ENCODE measurements at places on chromosomes 16 and 17.

- H3K36me3 ChIP-seq, result no peaks in the 10 kb centered on the region
- H3K4me3 ChIP-seq, result no peak overlapping the region
- H3K4me1 ChIP-seq, result peaks cover 3% of the 10 kb centered on the region
- DNase-seq, result peak; percentile 73
- H3K27me3 ChIP-seq, result no peaks in the 10 kb centered on the region
- H3K27ac ChIP-seq, result no peak overlapping the region
Observed at GRCh38 chr16:59192551-59193199, 458.6 kb upstream of the GOT2 start.

GRCh38 chr17:64306850-64307463 lies 43.9 kb upstream of the TEX2 start:
- H3K36me3 ChIP-seq, result no peaks in the 10 kb centered on the region
- H3K27me3 ChIP-seq, result no peaks in the 10 kb centered on the region
- DNase-seq, result peak; percentile 89
- no peak overlapping the region for H3K4me3 ChIP-seq
- no peak overlapping the region for H3K27ac ChIP-seq
- H3K4me1 ChIP-seq, result peaks cover 4% of the 10 kb centered on the region

DNA sequence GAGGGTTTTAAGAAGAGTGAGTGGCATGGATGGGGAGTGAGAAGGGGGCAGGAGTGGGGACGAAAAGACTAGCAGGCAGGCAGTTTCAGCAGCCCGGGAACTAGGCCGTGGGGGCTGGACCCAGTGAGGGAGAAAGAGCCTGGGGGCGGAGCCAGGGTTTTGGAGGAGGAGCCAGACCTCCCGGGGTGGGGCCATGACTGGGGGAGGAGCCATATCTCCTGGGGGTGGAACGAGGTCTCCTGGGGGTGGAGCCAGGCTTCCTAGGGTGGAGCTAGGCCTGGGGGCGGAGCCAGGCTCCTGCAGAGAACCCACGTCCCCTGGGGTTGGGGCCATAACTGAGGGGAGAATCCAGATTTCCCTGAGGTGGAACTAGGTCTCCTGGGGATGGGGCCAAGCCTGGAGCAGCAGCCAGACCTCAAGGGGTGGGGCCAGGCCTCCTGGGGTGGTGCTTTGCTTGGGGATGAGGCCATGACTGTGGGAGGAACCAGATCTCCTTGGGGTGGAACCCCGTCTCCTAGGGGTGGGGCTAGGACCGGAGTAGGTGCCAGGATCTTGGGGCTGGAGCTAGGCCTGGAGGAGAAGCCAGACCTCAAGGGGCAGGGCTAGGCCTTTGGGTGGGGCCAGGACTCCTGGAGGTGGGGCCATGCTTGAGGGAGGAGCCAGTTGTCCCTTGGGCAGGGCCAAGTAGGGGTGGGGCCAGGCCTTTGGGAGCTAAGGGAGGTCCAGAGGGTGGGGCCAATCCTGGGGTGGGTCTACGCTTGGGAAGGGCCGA lies 41.7 kb upstream of the JPH3 start:
- H3K27ac ChIP-seq, result no peak overlapping the region
- H3K36me3 ChIP-seq, result no peaks in the 10 kb centered on the region
- H3K27me3 ChIP-seq, result peaks cover 2% of the 10 kb centered on the region
- H3K4me3 ChIP-seq, result no peak overlapping the region
- no peaks in the 10 kb centered on the region for H3K4me1 ChIP-seq

GRCh38 chr16:3356118-3356517 lies 429 bp downstream of the OR2C1 start:
- H3K36me3 ChIP-seq, result no peaks in the 10 kb centered on the region
- H3K4me3 ChIP-seq, result no peak overlapping the region
- no peaks in the 10 kb centered on the region for H3K4me1 ChIP-seq
- H3K27me3 ChIP-seq, result no peaks in the 10 kb centered on the region
- no peak for DNase-seq
- no peak overlapping the region for H3K27ac ChIP-seq

DNA sequence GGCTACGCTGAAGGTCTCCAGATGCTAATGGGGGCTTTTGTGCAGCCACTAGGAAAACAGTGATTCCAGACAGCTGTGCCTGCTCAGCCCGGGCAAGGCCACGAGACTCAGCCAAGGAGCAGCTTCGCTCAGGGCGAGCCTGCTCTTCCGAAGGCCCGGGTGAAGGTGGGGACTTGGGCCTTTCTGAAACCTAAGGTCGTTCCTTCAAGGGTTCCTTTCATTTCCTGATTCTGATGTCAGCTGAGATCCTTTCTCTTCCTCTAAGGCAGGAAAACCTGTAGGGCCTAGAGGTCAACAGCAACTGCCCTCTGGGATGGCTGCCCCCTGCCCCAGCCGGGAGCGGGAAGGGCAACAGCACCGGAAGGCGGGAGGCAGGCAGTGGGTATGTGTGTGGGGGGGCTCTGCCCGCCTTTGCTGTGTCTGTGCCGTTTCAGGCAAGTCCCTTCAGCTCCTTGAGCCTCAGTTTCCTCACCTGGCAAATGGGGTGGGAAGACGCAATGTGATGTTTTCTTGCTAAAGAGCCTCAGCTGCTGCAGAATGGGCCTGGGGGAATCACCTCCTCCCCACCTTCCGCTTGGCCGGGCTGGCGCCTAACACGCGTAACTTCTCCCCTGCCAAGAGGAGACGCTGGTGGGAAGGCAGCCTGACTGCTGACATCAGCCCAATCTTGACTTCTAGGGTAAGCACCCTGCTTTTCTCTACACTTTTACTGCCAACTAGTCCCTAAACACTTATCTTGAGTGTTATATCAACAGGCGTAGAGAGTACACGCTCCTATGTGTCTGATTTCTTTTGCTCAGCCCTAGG lies 32.8 kb downstream of the IRF8 start:
- peaks cover 49% of the 10 kb centered on the region for H3K4me1 ChIP-seq
- H3K27ac ChIP-seq, result no peak overlapping the region
- H3K27me3 ChIP-seq, result peaks cover 3% of the 10 kb centered on the region
- no peak overlapping the region for H3K4me3 ChIP-seq

DNA sequence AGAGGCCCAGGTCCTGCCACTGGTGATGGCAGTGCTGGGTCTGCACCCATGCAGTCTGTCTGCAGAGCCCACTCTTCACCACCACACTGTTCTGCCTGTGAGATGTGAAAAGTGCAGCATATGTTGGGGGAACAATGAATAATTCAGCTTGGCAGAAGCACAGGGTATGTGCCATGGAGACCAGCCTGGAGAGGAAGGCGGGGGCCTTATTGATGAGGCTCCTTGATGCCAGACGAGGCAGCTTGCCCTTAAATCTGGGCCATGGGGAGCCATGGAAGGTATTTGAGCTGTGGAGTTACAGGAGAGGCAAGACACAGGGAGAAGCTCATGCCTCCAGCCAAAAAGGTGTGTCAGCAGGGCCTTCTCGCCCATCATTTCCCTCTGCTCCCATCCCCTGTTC lies 124.7 kb downstream of the C16orf78 start:
- H3K4me1 ChIP-seq, result no peaks in the 10 kb centered on the region
- H3K27me3 ChIP-seq, result no peaks in the 10 kb centered on the region
- no peak overlapping the region for H3K4me3 ChIP-seq
- no peak for DNase-seq
- no peaks in the 10 kb centered on the region for H3K36me3 ChIP-seq

- peaks cover 2% of the 10 kb centered on the region for H3K4me1 ChIP-seq
- H3K27me3 ChIP-seq, result no peaks in the 10 kb centered on the region
- peaks cover 68% of the 10 kb centered on the region for H3K36me3 ChIP-seq
- DNase-seq, result no peak
- no peak overlapping the region for H3K4me3 ChIP-seq
Observed at GRCh38 chr16:74888888-74889287, 96.0 kb downstream of the WDR59 start.
